Stimulated activated CD8-positive, alpha-beta memory T cell treated with anti-CD3 and anti-CD28 coated beads, Interleukin-7, amount 100 ng/mL, for 1 hour (primary cell): ENCODE measurements at places on chromosomes 1 and 21.

DNA sequence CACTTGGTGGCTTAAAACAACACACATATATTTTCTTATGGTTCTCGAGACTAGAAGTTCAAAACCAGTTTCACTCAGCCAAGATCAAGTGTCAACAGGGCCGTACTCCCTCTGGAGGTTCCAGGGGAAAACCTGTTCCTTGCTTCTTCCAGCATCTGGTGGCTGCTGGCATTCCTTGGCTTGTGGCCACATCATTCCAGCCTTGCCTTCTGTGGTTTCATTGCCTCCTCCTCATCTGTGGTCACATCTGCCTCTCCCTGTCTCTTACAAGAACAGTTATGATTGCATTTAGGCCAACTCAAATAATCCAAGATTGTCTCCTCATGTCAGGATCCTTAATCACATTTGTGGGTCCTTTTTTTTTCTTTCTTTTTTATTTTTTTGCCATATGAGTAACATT is 240.7 kb upstream of the HOOK1 start:
- DNase-seq: no peak

DNA sequence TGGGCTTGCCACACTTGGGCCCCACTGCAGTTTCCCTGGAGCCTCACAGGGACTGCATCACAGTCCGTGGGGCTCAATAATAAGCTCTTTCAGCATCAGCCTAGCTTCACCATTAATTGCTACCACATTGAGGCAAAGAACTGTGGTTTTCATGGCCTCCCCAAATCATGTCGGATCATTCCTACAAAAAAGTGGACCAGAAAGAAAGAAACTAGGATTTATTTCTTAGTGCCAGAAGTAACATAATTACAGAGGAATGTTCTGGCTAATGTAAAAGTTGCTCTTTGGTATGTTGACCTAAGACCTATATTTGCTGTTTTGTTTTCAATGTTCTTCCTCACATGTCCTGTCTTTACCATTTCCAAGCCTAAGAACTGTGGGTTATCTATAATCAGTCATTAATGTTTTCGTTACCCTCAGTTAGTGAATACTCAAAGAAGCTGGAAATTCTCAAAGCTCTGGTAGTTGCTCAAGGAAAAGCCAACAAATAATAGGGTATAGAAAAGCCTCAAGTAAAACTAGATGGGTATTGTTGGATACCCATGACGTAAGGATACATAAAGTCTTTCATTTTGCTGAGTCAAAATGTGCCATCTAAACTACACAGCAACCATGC is 173.9 kb downstream of the LTN1 start:
- no peak for DNase-seq

GRCh38 chr1:224392411-224393249 is 36.0 kb downstream of the CNIH4 start:
- no peak for DNase-seq

GRCh38 chr1:76799700-76800099 is 67.6 kb upstream of the ST6GALNAC5 start:
- DNase-seq: no peak
